ENCODE measurements at places on chromosomes 1 and 21. TPM values are rescaled to one million over a fixed set of nuclear protein-coding genes. Genes with fewer than 3 reads are reported as not detected.

The OR2L2 gene
- total RNA-seq, result not detected

The TENT5C gene
- total RNA-seq, result 0.17 TPM

The HSD3B1 gene
- total RNA-seq, result not detected

The SPATA45 gene
- not detected for total RNA-seq

The CPTP gene
- total RNA-seq, result 29.1 TPM

The KRTAP19-4 gene
- not detected for total RNA-seq

The KCNAB2 gene
- total RNA-seq, result 2.7 TPM

The TMEM269 gene
- under 0.01 TPM for total RNA-seq

The F13B gene
- total RNA-seq, result not detected

Measured in bronchus fibroblast of lung (primary cell).